Muscle of leg (tissue), 16 donors: ENCODE measurements at places on chromosomes 16 and 17. TPM values are rescaled to one million over a fixed set of nuclear protein-coding genes. Genes with fewer than 3 reads are reported as not detected.

GRCh38 chr17:74542166-74542565 lies 3.7 kb downstream of the CD300C start:
- DNase-seq: no peak

The BCL6B gene
- 15.1 TPM for total RNA-seq

GRCh38 chr17:75011401-75012095 lies 922 bp upstream of the MRPL58 start:
- DNase-seq: peak; percentile 94

DNA sequence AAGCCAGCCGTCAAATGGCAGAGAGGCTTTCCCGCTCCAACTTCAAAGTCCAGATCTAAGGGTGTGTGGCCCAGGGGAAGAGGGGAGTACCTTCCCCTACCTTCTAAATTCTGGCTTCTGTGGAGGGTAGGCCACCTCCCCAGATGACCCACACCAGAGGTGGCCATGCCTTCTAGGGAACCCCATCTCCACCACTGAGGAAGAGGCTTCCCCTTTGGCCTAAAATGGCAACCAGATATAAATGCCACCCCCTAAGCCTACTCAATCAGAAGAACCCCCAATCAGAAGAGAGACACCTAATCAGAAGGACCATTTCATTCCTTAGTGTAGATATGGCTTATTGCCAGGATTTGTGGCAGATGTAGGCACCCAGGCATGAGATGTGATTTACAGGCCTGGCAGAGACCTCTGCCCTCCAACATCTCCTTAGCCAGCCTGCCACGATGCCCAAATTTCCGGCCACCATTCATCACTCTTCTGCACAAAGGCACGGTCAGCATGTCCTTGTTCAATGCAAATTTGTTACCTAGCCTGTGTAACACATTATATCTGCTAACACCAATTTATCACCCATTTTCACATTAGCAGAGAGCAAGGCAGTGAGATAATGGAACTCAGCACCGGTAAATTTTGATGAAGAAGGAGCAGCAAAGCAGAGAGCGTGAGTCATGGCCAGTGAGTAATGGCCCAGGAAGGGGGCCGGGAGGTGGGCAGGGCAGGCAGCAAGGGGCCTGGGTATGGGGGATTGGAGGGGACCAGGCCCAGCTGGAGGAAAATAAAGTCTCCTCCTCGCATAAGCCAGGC lies 1.2 kb upstream of the MGAT5B start:
- no peak for DNase-seq

The ZNF469 gene
- total RNA-seq: 4.4 TPM

GRCh38 chr16:11692171-11692570 lies 23.9 kb downstream of the SNN start:
- no peak for DNase-seq

- peak; percentile 72 for DNase-seq
These were observed 53.1 kb upstream of the CHMP6 start for GRCh38 chr17:80938556-80938955.

The NQO1 gene
- 8.2 TPM for total RNA-seq

- no peak for DNase-seq
These were observed 199.1 kb upstream of the C17orf78 start for GRCh38 chr17:37176723-37177122.

GRCh38 chr16:74888888-74889287 lies 96.0 kb downstream of the WDR59 start:
- no peak for DNase-seq

The GAST gene
- not detected for total RNA-seq

The MRC2 gene
- total RNA-seq: 136 TPM

GRCh38 chr16:57383276-57384247 lies 11.3 kb downstream of the CX3CL1 start:
- peak; percentile 29 for DNase-seq

The TMC5 gene
- 0.04 TPM for total RNA-seq

DNA sequence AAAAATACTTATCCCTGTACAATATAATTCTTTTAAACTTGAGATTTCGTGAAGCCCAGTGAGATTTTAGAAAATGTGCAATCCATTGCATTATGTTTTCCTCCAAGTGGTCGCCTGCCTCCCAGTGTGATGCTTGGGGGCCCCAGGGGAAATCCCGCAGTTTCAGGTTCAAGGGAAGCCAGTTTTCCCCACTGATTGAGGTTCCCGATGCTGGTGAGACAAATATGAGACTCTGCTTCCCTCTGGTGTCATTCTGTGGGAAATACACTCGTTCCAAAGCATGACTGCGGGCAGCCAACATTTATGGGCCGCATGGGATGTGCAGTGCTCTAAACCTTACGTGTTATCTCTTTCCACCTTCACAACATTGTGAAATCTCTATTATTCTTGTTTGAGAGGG lies 200.8 kb downstream of the PRKCB start:
- DNase-seq: peak; percentile 51
